Upper lobe of right lung (tissue), 1 donor: ENCODE measurements at places on chromosomes 1 and 21. TPM values are rescaled to one million over a fixed set of nuclear protein-coding genes. Genes with fewer than 3 reads are reported as not detected.

GRCh38 chr1:151790940-151791651 lies 796 bp upstream of the TDRKH start:
- DNase-seq = no peak

GRCh38 chr1:220921498-220921897 lies 42.3 kb downstream of the HLX start:
- no peak for DNase-seq

- no peak for DNase-seq
Observed at GRCh38 chr1:16018308-16018707, 465 bp upstream of the HSPB7 start.

DNA sequence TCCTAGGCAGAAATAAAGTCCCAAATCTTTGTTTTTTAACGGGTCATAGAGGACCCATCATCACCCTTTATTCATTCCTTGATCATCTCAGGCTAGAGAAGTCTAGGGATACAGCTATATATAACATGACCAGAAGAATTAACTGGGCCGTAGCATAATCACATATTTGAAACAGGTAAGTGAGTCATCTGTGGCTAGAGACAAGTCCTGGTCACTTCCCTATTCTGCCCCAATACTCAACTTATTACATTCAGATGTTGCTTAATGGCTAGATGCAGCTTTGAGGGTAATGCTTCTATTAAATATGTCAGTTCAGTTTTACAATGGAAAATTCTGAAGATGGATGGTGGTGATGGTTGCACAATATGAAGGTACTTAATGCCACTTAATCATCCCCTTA lies 47.0 kb downstream of the EXO1 start:
- DNase-seq = no peak

GRCh38 chr1:212091438-212092121 lies 56.0 kb downstream of the DTL start:
- DNase-seq = no peak

DNA sequence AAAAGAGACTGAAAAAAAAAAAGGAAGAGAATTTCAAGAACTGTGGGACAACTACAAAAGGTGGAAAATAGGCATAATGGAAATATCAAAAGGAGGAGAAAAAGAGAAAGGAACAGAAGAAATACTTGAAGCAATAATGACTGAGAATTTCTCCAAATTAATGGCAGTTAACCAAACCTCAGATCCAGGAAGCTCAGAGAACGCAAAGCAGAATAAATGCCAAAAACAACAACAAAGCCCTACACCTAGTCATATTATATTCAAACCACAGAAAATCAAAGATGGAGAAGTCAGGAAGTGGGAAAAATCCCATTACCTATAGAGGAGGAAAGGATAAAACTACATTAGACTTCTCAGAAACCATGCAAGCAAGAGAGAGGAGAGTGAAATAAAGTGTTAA lies 20.7 kb upstream of the AHCYL1 start:
- DNase-seq = no peak

DNA sequence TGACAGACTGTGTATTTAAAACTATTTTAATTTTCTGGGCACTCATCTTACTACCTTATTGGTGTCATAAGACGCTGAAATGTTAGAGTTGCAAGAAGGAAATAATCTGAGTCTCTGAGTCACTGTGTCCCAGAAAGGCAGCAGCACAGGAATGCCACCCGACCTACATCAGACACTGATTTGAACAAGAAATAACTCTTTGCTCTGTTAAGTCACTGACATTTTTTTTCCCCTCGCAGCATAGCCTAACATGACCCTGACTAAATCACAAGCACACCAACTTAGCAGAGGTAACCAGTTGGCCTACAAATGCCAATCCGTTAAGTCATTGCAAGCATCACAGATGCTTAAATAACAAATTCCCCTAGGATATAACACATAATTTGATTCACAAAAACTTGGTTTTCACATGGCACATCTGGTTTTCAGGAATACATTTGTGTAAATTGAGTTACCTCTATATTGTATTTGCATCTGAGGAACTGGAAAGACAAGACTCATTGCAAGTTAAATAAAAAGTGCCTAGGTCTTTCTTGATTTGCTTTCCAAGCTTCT lies 349.1 kb downstream of the SEC16B start:
- DNase-seq = no peak

- no peak for DNase-seq
Observed at GRCh38 chr1:42914092-42914627, 44.5 kb downstream of the SLC2A1 start.

DNA sequence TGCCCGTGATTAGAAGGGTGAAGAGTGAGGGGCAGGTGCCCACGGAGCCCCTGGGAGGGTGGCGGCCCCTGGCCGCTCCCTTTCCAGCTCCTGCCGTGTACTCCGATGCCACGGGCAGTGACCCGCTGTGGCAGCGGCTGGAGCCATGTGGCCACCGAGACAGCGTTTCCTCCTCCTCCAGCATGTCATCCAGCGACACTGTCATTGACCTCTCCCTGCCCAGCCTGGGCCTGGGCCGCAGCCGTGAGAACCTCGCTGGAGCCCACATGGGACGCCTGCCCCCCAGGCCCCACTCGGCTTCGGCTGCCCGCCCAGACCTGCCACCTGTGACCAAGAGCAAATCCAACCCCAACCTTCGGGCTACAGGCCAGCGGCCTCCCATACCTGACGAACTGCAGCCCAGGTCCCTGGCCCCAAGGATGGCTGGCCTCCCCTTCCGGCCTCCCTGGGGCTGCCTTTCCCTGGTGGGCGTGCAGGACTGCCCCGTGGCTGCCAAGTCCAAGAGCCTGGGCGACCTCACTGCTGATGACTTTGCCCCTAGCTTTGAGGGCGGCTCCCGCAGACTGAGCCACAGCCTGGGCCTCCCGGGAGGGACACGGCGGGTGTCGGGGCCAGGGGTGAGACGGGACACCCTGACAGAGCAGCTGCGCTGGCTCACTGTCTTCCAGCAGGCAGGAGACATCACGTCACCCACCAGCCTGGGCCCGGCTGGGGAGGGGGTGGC lies 22.0 kb downstream of the PANK4 start:
- no peak for DNase-seq

DNA sequence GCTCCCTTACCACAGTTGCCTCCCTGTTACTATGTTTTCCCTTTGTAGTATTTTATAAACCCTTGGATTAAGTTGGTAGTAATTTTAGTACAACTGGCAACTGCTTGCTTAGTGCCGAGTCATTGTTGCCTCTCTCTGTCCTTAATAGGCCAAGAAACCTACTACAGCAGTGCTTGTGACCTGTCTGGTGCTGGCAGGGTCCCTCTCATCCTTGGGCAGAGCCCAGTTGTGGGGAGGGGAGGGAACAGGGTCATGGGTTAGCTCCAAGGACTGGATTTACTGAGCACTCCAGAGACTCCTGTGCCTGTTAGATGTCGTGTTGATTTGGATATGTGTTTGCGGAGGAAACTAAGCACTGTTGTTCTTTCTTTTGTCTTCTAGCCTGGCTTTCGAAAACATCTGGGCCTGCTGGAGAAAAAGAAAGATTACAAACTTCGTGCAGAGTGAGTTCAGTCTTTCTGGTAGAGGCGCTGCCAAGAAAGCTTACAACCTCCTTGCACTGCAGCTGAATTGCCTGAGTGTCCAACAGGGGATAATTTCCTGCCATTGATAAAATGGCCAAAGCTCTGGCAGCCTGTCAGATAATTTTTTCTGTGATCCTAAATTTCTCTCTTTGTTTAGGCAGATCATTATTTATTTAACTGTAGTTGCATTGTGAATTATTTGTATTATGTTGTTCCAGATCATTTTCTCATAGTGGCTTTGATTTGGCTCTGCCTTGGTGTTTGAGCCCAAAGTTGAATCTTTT lies 3.6 kb downstream of the UTP11 start:
- DNase-seq = peak; percentile 9

GRCh38 chr1:203038891-203039608 lies 12.8 kb downstream of the PPFIA4 start:
- peak; percentile 82 for DNase-seq

- DNase-seq = no peak
Observed at GRCh38 chr1:145720556-145720877, 1.2 kb downstream of the CD160 start.

- peak; percentile 90 for DNase-seq
Observed at GRCh38 chr1:154501423-154502065, 475 bp upstream of the TDRD10 start.

- DNase-seq = no peak
Observed at GRCh38 chr1:4367230-4367777, 287.1 kb upstream of the AJAP1 start.

DNA sequence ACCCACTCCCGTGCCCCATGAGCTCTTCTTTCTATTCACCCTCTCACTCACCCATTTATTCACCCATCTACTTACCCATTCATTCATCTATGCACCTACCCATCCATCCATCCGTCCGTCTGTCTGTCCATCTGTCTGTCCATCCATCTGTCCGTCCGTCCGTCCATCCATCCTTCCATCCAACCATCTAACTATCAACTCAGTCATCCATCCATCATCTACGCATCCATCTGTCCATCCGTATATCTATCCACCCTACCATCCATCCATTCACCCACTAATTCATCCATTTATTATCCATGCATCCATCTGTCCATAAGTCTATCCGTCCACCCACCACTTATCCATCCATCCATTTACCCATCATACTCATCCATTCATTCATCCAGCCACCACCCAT lies 10.8 kb upstream of the CSF3R start:
- no peak for DNase-seq

DNA sequence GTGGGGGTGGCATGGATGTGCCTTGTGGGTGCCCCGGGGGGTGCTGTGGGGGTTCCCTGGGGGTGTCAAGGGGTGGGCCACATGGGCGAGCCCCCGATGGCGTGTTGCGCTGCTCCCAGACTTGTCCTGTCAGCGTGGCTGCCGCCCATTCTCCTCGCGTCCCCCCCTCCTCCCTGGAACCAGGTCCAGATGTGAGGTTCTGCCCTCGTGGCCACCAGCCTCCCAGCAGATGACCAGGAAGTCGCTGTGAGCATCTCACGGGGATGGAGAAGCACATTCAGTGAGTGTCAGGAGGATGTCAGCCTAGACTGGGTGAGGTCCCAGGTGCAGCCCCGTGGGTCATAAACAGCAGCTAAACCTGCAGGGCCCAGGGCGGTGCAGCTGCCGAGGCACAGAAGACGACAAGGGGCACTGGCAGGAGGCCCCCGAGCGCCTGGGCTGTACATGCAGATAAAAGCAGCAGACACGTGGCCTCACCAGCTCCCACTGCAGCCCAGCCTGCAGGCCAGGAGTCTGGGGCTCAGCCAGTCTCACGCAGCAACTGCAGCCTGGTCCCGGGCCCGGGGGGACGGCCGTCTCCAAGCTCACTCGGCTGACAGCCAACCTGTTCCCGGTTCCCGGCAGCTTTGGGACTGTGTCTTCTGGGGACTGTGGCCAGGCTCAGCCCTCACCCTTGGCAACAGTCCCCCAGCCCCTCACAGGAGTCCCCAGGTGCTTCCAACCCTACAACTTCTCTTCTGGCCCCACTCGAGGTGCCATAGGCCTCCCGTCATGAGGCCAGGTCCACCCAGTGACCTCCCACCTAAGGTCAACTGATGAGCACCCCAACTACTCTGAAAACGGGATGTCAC lies 17.5 kb upstream of the COL6A2 start:
- DNase-seq = peak; percentile 60

The IFNGR2 gene
- total RNA-seq = 69.3 TPM

The VANGL1 gene
- total RNA-seq = 10.4 TPM

The OR2G6 gene
- total RNA-seq = not detected

The KLHDC7A gene
- total RNA-seq = 1.3 TPM

The CD247 gene
- total RNA-seq = 8.9 TPM

The VCAM1 gene
- total RNA-seq = 8.1 TPM

The MYBPHL gene
- total RNA-seq = 3.6 TPM

The BARHL2 gene
- not detected for total RNA-seq

The LCE4A gene
- not detected for total RNA-seq

The GUCA2B gene
- total RNA-seq = not detected

The UQCRHL gene
- total RNA-seq = 0.93 TPM
